ENCODE measurements at places on chromosomes 3 and 15.

GRCh38 chr15:70432924-70433495 is 330.3 kb downstream of the UACA start:
- DNase-seq, result no peak

DNA sequence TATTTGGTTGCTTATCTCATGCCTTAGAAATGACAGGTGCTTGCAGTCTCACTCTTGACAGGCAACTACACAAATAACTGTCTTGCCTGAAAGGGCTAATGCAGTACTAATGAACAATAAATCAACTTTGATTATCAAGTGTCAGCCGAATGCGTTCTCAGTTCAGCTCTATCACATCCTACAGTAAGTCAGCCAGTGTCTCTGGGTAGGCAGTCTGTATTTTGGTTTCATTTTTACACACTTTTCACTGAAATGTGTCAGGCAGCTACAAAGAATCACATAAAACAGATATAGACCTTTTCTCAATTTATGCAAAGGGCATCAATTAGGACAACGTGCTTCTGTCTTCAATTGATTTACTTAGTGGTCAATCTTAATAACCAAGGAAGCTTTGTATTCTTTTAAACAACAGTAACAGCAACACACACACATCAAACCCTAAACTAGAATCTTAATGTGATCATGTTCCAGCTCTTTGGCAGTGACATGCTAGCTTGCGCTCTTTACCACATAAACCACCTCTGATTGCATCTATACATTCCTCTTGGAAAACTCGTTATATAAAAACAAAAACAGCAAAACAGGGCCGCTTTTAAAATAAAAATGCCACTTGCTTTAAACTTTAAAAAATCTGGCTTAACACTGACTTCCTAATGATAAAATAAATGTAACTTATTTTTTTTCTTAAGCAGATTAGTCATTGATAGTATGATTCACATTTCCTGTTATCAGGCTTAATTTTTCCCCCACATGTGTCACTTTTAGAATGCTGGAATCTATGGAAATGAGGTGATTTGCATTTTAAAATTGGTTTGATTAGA is 520.4 kb downstream of the FOXP1 start:
- no peak for DNase-seq

- DNase-seq, result no peak
These were observed 360.8 kb upstream of the RGMA start for GRCh38 chr15:93449798-93450197.

DNA sequence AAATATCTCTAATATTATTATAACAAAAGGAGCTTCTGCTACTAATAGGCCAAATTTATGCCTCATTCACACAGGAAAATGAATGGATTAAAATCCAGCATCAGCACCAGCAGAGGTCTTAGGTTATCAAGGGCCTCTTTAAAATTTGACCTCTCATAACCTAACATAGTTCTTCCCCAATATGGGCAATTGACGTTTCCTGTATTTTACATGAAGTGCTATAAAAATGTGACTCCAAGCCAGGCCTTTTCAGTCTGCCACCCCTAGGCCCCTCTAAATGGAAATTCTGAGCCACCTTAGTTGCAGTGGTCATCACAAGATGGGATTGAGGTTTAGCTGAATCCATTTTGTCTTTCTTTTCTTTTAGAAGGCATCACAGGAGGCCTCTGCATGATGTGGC is 70.1 kb downstream of the CASR start:
- DNase-seq, result no peak

- DNase-seq, result no peak
These were observed 78.6 kb upstream of the PFN2 start for GRCh38 chr3:150049317-150049716.

GRCh38 chr3:89116476-89116875 is 9.1 kb downstream of the EPHA3 start:
- no peak for DNase-seq

- no peak for DNase-seq
These were observed 17.5 kb downstream of the GASK1A start for GRCh38 chr3:42996633-42997075.

GRCh38 chr3:57382933-57383332 is 90.4 kb upstream of the ASB14 start:
- DNase-seq, result no peak

GRCh38 chr3:129855170-129855831 is 38.2 kb downstream of the TMCC1 start:
- DNase-seq, result no peak

DNA sequence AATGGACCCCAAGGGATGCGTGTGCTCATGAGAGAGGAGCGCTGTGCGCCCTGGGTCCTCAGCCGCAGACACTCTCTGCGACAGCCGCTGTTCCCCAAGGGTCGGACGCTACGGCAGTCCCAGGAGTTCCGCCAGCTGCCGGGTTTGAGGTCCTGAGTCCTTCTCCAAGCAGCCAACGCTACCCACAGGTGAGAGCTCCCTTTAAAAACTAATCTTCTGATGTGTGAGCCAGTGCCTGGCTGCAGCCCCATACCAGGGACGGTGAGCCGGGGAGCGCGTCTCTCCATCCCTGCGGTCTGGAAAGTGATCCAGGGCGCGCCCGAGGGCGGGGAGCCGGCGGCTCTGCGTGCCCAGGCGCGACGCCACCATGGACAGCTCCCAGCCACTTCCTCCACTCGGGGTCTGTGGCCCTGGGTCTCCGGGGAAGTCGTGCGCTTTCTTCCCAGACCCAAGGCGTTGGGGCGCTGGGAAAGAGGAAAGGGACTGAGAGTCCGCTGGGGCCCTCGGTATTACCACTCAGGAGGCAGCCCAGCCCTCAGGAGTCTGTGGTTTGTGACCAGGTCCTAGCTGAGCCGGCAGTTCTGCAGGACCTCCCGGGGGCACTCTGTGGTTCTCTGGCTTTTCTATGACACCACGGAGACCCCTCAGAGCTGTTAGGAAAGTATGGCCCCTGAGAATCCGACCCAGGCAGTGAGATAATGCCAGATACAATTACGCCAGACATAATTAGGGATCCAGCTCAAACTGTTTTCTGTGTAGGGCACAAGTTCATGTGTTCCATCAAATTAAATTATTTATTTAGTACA is 1.4 kb downstream of the CEMIP start:
- DNase-seq, result no peak

- DNase-seq, result no peak
These were observed 440.9 kb downstream of the FOXP1 start for GRCh38 chr3:71142441-71143161.

DNA sequence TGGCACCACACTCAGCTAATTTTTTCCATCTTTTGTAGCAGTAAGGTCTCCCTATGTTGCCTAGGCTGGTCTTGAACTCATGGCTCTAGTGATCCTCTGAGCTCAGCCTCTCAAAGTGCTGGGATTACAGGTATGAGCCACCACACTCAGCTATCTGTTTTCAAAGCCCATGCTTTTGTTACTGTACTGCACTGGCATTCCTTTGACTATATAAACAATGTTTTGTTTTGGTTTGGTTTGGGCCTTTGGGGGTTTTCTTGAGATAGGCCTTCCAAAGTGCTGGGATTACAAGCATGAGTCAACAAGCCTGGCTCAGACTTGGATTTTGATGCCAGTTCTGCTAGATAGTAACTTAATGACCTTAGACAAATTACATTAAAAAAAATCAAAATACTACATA is 89.7 kb upstream of the GK5 start:
- no peak for DNase-seq

- no peak for DNase-seq
These were observed 19.3 kb downstream of the SLC51A start for GRCh38 chr3:196235452-196236122.

DNA sequence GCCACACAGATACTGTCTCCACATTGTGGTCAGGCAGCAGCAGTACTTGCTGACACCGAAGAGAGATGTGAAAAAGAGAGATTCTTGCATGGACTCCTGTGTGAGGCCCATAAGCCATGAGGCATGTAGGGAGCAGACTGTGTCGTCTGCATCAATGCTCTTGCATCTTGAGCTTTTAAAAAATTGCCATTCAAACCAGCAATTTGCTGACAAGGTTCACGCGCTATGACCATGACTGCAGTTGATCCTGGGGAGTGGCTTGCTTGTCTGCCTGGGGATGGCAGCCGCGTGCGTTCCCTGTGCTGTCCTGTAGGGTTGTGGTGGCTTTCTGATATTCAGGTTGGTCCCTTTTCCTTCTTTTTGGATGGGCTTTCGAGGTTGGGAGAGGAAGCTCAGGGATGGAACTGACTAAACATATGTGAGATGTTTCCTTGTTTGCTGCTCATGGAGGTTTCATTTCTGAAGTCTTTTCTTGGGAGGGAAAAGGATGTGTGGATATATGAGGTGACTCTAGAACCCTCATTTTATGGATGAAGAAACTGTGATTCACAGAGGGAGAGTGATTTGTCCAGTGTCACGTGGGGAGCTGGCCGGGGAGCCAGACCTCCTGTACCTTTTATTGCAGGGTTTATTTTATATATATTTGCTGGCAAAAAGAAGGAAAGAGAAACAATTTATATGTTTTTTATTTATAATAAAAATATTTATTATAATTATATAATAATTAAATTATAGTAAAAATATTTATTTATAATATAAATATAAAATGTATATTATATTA is 48.6 kb downstream of the LPP start:
- DNase-seq, result no peak

GRCh38 chr3:181921220-181921619 is 209.5 kb downstream of the SOX2 start:
- no peak for DNase-seq

DNA sequence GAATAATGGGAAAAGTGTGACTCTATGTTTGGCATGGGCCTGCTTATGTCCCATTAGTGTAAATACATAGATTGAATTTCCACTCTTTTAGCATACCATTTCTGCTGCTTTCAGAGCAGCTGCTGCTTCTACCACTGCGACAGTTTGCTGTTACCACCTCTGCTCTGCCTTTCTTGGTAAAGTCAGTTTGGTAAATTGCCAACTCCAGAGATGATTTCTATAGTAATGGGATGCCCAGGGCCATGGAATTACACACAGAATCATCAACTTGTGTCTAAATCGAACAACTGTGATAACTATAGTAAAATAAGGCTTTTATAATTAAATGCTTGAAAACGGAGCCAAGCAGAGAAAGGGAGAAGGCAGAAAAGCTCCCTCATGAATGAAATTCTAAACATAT is 168.4 kb upstream of the VEPH1 start:
- DNase-seq, result no peak

Measured in SIG-M5 (cell line).